ENCODE measurements at places on chromosomes 6 and 20.

- DNase-seq: no peak
Observed at GRCh38 chr20:43942667-43943285, 28.1 kb downstream of the TOX2 start.

DNA sequence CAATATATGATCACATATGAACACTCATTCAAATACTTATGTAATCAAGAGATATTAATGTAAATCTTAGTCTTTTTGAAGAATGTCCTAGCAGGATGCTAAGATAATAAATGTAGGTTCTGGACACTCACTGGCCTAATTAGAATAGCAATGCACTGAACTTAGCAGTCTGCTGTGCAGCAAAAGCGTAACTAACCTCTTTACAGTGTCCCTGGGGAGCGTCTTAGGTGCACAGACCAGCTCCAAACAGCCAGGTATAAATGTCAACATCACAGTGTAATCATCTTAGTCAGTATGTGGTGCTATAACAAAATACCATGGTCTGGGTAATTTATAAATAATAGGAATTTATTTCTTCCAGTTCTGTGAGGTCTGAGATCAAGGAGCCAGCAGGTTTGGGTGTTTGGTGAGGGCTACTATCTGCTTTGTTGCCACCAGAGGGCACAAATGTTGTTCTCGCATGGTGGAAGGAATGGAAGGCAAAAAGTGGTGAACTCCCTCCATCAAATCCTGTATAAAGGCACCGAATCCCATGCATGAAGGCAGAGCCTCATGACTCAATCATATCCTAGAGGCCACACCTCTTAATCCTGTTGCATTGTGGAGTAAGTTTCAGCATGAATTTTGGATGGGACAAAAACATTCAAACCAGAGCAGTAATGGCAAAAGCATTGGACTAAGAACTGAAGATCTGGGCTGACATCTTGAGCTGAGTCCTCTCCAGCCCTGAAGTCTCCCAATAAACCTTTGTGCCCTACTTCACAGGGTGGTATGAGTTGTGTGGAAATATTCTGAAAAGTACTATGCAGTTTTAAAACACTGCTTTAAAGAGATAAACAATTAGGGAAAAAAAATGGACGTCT, 41.8 kb upstream of the FOXO3 start:
- no peak for DNase-seq

DNA sequence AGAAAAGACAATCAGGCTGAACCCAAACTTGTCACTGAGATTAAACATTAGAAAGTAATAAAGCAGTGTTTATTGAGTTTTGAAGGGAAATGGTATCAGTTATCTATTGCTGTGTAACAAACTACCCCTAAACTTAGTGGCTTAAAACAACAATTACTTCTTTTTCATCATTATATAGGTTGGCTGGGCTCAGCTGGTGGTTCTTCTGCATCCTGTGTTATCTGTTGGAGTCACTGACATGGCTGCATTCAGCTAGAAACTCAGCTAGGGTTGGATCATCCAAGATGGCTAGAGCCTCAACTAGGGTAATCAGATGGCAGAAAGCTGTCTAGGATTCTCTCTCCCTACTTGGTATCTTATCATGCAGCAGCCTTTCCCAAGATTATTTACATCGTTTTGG, 12.5 kb upstream of the RIN2 start:
- DNase-seq: no peak

GRCh38 chr20:43726333-43726732, 469 bp downstream of the GTSF1L start:
- no peak for DNase-seq

DNA sequence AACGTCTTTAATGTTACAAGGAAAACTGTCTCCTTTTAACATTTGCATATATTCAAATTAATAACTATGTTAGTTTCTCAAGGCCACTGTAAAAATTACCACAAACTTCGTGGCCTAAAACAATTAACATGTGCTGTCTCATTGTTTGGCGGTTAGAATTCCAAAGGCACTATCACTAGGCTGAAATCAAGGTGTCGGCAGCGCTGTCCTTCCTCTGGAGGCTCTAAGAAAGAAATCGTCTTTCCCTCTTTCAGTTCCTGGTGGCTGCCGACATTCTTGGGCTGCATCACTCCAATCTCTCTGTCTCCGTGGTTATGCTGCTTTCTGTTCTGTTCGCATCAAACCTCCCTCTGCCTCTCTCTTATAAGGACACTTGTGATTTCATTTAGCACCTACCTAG, 4.2 kb downstream of the TPD52L1 start:
- DNase-seq: no peak

- no peak for DNase-seq
Observed at GRCh38 chr6:120935908-120936307, 398.4 kb downstream of the TBC1D32 start.

DNA sequence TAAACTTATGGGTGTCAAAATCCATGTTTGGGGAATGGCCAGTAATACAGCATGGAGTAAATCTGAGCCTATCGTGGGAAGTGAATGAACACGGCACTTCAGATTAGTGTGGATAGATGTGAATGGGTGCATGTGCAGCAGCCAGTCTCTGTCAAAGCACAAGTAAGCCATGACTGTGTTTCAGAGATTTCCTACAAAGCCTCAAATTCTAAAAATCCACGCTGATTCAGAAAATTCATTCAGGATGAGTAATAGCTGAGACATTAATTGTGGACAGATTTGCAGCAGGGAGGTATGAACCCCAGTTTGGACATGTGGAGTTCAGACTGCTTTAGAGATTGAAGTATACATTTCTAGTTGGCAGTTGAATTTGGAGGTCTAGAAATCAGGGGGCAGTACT, 115.1 kb downstream of the QKI start:
- no peak for DNase-seq

- no peak for DNase-seq
Observed at GRCh38 chr6:124099520-124099919, 295.9 kb downstream of the NKAIN2 start.

- peak; percentile 36 for DNase-seq
Observed at GRCh38 chr20:19602675-19603375, 155.2 kb upstream of the RIN2 start.

DNA sequence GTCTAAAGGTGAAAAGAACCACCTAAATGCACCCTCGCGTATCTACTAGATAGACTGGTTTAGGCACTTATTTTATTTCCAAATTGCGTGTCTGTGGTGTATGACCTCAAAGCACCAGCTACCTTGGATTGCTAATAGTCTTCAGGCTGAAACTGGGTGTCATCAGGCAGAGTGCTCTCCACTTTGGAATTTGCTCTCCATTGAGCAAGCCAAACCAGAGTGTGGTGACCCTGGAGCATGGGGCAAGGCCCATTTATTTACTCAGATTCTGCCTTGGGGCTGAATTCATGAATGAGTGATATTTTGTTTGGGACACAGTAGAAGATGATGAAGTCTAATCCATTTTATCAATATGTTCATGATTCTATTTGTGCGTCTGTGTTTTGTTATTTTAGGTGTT, 812.8 kb upstream of the SLC35B3 start:
- no peak for DNase-seq

DNA sequence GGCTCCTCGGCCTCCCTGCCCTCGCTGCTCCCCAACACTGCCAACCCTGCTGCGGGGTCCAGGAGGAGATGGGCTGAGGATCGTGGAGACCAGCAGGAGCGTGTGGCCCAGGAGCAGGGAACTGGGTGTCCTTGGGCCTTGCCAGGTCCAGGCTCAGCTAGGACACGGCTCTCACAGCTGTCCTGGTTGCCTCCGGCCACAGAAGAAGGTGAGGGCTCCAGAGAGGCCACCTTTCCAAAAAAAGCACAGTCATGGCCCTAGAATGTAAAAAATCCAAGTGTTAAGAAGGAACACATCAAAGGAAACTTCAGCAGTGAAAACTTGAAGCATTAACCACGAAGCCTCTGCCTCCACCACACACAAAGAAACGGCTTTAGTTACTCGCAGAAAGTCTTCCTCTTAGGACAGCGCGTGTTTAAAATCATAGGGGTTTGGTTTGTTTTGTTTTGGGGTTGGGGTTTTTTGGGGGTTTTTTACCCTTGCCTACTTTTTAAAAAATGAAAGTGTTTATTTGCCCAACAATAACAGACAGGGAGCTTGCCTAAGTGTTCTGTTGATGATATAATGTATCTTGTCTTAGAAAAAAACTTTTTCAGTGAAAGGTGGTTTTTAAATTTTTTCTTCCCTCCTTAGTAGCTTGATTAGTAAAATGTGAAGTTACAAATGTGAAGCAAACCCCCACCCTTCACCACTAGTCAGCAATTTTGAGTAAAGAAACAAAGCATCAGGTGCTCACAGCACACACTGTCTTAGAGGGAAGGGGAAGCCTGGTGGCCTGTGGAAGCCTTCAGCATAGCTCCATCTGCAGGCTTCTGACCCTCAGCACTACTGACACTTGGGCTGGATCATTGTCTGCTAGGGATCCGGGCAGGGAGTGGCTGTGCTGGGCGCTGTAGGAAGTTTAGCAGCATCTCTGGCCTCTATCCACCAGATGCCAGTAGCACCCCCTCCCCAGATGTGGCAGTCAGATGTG, 60.0 kb downstream of the PTPN1 start:
- no peak for DNase-seq

DNA sequence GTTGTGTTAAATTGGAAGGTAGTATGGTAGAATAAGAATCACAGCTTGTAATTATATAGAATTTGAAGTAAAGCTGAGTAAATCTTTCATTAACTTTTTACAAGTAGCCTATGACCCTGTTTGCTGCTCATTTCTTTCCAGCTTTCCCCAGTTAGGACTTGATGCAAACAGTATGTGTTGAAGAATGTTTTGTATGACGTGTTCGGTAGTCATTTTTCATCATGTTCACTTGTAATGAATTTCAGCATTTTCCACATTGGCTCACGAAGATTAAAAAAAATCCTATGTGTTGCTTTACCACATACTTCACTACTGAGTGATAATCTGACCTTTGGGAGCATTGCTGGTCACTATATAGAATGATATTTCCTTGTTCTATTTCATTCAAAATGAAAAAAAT, 162.4 kb downstream of the CDKAL1 start:
- DNase-seq: peak; percentile 42

DNA sequence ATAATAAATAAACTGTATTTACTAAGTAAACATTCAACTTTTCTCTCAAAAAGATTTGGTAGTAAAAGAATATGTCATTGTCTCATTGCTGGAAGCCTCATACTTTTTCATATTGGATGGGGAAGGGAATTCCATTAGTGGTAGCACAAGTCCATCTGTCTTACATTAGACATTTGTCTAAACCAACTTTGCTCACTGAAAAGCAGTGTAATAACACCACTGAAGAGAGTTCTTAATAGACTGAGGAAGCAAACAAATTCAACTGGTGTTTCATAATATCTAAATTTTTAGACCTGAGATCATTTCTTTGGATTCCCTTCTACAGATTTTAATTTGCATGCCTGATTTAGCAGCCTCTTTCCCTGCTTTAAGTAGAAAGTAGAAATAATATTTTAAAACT, 62.7 kb downstream of the PLCB1 start:
- DNase-seq: no peak

- no peak for DNase-seq
Observed at GRCh38 chr6:170371588-170371987, 65.0 kb downstream of the FAM120B start.

DNA sequence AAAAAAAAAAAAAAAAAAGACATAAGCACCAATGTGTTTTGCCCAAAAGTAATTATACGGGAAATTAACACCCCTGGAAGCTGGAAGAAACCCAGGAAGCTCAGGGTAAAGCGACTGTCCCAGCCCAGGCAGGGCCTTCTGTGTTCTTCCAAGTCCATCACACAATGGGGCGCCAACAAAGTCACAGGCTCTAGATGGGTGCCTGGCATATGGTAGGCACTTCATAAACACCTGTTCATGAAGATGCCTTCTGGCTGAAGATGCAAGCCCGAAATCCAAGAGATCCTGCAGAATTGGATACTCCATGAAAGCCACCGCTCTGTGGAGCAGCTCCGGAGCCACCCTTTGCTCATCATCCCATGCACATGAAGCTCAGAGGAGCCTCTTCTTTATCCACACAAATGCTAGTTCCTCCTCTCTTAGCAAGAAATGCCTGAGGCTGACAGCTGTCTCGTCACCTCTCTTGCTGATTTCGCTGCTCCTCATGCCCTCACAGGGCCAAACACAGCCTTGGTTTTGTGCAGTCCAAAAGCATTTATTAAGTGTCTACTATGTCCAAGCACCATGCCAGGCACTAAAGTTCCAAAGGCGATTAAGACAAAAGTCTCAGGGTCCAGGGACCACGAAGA, 76.6 kb downstream of the TRERF1 start:
- DNase-seq: no peak

GRCh38 chr20:59207235-59207634, 43.6 kb downstream of the ZNF831 start:
- no peak for DNase-seq

DNA sequence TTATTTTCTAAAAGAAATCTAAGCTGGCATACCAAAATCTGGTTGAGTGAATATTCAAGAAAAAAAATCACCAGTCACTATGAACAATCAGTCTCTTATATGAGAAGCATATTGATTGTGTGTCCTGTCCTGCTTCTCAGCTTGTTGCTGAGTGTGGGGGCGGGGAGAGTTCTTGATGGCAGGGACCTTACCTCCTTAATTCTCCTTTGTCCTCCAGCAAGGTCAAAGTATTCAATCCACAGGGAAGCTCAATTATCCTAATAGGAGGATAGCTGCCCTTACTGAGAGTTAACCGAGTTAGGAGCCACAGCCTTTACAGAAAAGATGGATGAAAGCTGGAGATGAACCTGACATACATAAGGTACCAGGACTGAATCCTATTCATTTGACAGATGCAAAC, 154.0 kb downstream of the LY86 start:
- DNase-seq: no peak

GRCh38 chr6:80541886-80542285, 435.4 kb downstream of the BCKDHB start:
- no peak for DNase-seq

DNA sequence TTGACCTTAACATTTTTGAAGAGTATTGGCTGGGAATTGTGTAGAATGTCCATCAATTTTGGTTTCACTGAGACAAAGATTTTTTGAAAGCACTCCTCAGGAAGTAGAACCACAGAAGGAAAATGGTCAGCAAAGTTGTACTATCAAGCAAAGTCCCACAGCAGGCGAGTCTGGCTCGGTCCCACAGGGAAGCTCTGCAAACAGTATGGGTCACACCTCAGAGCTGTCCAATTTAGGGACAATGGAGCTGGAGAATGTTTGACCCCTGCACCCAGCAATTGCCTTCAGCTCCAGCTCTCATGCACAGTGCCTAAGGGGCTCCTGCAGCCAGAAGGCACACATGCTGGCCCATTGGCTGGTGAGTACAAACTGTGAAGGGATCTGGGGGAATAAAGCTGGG, 147.0 kb downstream of the MAFB start:
- no peak for DNase-seq

GRCh38 chr6:108598305-108598863, 37.7 kb downstream of the FOXO3 start:
- DNase-seq: no peak

DNA sequence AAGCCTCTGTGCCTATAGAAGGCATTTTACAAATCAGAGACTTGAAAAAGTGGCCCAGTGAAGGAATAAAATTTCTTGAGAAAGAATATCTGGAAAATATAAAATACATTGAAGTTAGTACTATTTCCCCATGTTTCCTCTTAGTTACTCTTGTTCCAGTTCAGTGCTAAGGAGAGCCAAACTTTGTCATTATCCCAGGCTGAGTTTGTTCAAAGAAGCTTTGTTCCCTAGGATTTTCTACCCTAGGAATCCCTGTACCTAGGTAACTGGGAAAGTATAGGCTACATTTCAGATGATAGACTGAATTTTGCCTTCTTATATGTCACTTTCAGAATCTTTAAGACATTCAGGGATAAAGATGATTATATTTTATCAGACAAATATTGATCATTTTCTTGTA, 1395.7 kb upstream of the MAP3K7 start:
- DNase-seq: no peak

- peak; percentile 87 for DNase-seq
Observed at GRCh38 chr6:26251354-26252076, 113.5 kb upstream of the BTN3A2 start.

All from muscle of back (tissue), 13 donors.